ENCODE measurements at places on chromosomes 3 and 15.

- peak overlapping the region; percentile 85 for H3K27ac ChIP-seq
- no peaks in the 10 kb centered on the region for H3K27me3 ChIP-seq
- H3K36me3 ChIP-seq = no peaks in the 10 kb centered on the region
- H3K4me1 ChIP-seq = peaks cover 24% of the 10 kb centered on the region
- DNase-seq = peak; percentile 11
- H3K4me3 ChIP-seq = no peak overlapping the region
These were observed 191.4 kb upstream of the LRIG1 start for GRCh38 chr3:66692042-66692765.

- no peak for DNase-seq
- H3K27me3 ChIP-seq = no peaks in the 10 kb centered on the region
- no peaks in the 10 kb centered on the region for H3K36me3 ChIP-seq
- H3K4me3 ChIP-seq = no peak overlapping the region
- no peaks in the 10 kb centered on the region for H3K4me1 ChIP-seq
- no peak overlapping the region for H3K27ac ChIP-seq
These were observed 23.2 kb downstream of the ERICH6 start for GRCh38 chr3:150680562-150680961.

DNA sequence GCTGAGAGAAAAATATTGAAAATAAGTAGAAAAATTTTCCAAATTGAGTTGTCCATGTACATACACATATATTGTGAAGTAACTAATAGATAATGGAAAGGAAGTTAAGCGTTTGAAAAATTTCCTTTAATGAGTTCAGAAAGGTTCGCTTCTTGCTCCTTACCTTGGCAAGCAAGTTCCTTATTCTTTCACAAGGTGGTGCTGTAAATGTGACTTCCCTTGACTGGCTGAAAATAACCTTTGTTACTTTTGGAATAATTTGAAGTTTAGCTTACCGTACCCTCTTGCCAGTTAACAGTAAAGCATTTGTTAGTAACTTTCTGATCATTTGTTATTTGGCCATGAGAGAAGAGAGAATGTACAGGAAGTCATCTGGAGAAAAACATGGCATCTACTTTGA, 41.6 kb downstream of the PYDC2 start:
- no peaks in the 10 kb centered on the region for H3K36me3 ChIP-seq
- H3K4me1 ChIP-seq = peaks cover 5% of the 10 kb centered on the region
- H3K27ac ChIP-seq = no peak overlapping the region
- no peak overlapping the region for H3K4me3 ChIP-seq

- H3K27me3 ChIP-seq = no peaks in the 10 kb centered on the region
- no peak overlapping the region for H3K4me3 ChIP-seq
- H3K4me1 ChIP-seq = no peaks in the 10 kb centered on the region
- no peaks in the 10 kb centered on the region for H3K36me3 ChIP-seq
These were observed 563.4 kb upstream of the TGFBR2 start for GRCh38 chr3:30042916-30043555.

DNA sequence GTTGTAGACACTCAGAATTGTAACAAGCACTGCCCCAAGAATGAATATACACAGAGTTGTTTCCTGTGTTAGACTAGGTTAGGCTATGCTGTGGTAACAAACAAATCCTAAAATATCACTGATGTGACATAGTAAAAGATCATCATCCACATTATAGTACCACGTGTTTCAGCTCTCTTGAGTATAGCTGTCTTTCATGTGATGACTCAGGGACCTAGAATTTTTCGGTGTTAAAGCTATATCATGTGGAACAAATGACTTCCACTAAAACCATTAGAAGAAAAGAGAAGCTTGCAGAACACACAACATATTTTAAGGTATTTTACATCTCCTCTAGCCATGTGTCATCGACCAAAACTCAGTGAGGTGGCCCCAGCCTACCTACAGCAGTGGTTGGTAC, 307.9 kb upstream of the RBMS3 start:
- no peak for DNase-seq
- no peaks in the 10 kb centered on the region for H3K36me3 ChIP-seq
- no peaks in the 10 kb centered on the region for H3K4me1 ChIP-seq
- H3K27ac ChIP-seq = no peak overlapping the region
- no peaks in the 10 kb centered on the region for H3K27me3 ChIP-seq

- no peak overlapping the region for H3K27ac ChIP-seq
- no peak for DNase-seq
- H3K36me3 ChIP-seq = no peaks in the 10 kb centered on the region
- H3K4me3 ChIP-seq = no peak overlapping the region
- peaks cover 4% of the 10 kb centered on the region for H3K4me1 ChIP-seq
These were observed 102.1 kb downstream of the RFTN1 start for GRCh38 chr3:16411441-16411840.

- H3K4me3 ChIP-seq = no peak overlapping the region
- H3K27me3 ChIP-seq = no peaks in the 10 kb centered on the region
- no peak overlapping the region for H3K27ac ChIP-seq
- no peak for DNase-seq
- H3K36me3 ChIP-seq = no peaks in the 10 kb centered on the region
These were observed 835.4 kb upstream of the NR2F2 start for GRCh38 chr15:95494971-95495541.

- no peak overlapping the region for H3K27ac ChIP-seq
- H3K4me1 ChIP-seq = no peaks in the 10 kb centered on the region
- H3K27me3 ChIP-seq = no peaks in the 10 kb centered on the region
- no peak for DNase-seq
- H3K36me3 ChIP-seq = peaks cover 65% of the 10 kb centered on the region
These were observed 7.6 kb downstream of the LPCAT4 start for GRCh38 chr15:34359416-34359815.

GRCh38 chr15:100588638-100589242, 13.2 kb downstream of the LINS1 start:
- no peak for DNase-seq
- no peaks in the 10 kb centered on the region for H3K4me1 ChIP-seq
- H3K27ac ChIP-seq = no peak overlapping the region
- H3K4me3 ChIP-seq = no peak overlapping the region
- H3K36me3 ChIP-seq = no peaks in the 10 kb centered on the region

- no peaks in the 10 kb centered on the region for H3K36me3 ChIP-seq
- H3K27ac ChIP-seq = no peak overlapping the region
- no peaks in the 10 kb centered on the region for H3K4me1 ChIP-seq
- H3K4me3 ChIP-seq = no peak overlapping the region
- DNase-seq = no peak
These were observed 294.7 kb upstream of the CCDC54 start for GRCh38 chr3:107082527-107082926.

GRCh38 chr3:76107935-76108570, 322.7 kb upstream of the ZNF717 start:
- no peak overlapping the region for H3K27ac ChIP-seq
- no peaks in the 10 kb centered on the region for H3K27me3 ChIP-seq
- no peaks in the 10 kb centered on the region for H3K4me1 ChIP-seq
- H3K36me3 ChIP-seq = no peaks in the 10 kb centered on the region
- H3K4me3 ChIP-seq = no peak overlapping the region

DNA sequence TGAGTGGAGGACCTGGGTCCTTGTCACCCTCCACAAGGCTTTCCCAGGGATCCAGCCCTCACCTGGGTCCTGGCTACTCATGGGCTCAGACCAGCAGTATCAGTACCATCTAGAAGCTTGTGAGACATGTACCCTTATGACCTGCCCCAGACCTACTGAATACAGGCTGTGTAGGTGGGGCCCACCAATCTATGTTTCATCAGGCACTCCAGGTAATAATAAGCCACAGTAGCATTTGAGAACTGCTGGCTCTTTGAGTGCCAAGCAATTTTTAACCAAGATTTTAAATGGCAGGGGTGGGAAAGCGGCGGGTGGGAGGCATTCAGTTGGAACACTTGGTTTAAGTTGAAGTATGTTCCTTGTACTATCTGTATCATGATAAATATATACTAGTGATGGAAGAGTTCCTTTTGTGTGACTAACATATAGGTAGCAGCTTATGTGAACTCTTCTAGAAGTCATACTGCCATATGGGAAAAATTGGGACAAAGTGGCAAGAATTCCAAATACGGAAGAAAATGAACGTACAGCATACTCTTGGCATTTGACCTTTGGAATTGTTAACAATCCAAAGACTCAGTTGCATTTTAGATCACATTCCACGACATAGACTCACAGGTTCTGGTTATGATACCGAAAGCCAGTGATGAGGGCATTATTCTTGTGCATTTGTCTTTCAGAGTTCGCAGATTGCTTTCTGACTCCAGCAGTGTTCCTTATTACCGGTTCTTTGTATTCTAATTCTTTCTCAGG, 190.4 kb downstream of the GHSR start:
- H3K27ac ChIP-seq = peak overlapping the region; percentile 83
- DNase-seq = no peak
- no peaks in the 10 kb centered on the region for H3K36me3 ChIP-seq
- H3K27me3 ChIP-seq = no peaks in the 10 kb centered on the region
- no peak overlapping the region for H3K4me3 ChIP-seq
- peaks cover 6% of the 10 kb centered on the region for H3K4me1 ChIP-seq

DNA sequence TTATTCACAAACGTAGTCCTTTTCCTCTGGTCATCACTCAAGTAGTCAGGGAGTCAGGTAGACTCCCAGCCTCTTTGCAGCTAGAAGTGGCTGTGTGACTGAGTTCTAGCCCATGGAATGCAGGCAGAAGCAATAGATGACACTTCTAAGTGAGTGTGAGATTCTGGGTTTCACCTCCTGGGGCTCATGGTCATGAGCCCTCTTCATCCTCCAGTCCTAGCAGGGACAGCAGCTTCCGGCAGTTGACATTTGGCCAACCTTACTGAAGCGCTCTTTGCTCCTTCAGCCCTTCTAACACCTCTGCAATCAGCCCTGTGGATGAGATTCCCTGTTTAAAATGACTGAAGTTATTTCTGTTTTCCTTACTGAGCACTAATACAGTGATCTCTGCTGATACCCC, 21.8 kb downstream of the SLC12A8 start:
- peaks cover 22% of the 10 kb centered on the region for H3K4me1 ChIP-seq
- H3K4me3 ChIP-seq = no peak overlapping the region
- H3K27ac ChIP-seq = no peak overlapping the region
- DNase-seq = no peak

- H3K36me3 ChIP-seq = peaks cover 14% of the 10 kb centered on the region
- no peak overlapping the region for H3K4me3 ChIP-seq
- DNase-seq = no peak
- no peak overlapping the region for H3K27ac ChIP-seq
- H3K4me1 ChIP-seq = no peaks in the 10 kb centered on the region
These were observed 96.3 kb downstream of the STT3B start for GRCh38 chr3:31629054-31629453.

DNA sequence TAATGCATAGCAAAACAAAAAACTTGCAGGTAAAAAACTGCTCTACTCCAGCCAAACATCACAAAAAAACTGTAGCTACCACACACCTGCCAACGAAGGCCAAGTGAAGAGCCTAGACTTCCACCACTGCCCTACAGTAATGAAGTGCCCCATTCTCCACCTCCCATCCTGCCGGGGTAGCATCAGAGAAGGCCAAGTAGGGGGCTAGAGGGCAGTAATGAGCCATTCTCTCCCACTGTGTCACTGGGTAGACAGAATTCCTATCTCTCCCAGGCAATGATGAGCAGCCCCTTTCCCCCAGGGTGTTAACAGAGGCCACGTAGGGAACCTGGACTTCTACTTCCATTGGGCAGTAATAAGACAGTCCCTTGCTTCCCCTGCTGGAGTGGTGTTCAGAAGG, 9.5 kb downstream of the SEC22C start:
- no peak for DNase-seq
- no peaks in the 10 kb centered on the region for H3K4me1 ChIP-seq
- no peaks in the 10 kb centered on the region for H3K27me3 ChIP-seq
- no peak overlapping the region for H3K27ac ChIP-seq
- H3K36me3 ChIP-seq = peaks cover 16% of the 10 kb centered on the region

DNA sequence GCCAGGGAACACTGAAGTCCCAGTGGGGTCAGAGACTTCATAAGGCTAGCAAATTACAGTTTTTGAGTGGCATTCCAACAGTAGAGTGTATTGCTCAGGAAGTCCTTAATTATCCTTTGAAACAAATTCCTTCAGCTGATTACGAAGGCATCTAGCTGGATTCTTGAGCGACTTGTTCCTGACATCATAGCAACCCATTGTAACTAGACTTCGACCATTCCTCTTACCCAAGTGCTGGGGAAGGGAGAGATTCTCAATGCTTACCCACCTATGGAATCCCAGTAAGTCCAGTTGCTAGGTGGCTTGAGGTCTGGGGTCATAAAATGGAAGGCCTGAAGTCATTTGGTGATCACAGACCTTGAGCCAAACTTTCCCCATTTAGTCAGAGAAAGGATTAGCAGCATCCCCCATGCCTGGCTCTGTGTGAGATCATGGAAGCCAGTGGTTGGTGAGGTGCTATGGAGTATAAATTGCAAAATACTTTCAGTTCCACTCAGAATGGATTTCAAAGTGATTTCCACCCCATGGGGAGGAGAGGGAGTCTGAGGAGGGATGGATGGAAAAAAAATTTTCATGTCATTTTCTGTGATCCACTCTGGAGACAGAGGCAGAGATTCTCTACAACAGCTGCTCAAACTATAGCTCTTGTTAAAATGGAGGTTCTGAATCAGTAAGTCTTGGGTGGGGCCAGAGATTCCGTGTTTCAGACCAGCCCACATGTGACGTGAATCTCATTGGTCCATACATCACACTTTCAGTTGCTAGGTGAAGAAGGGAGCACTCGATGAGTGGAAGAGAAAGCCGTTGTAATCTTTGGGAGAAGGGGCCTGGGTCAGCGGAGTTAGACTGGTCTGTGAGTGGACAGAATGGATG, 45.7 kb downstream of the CD86 start:
- DNase-seq = no peak
- H3K27ac ChIP-seq = no peak overlapping the region
- no peaks in the 10 kb centered on the region for H3K4me1 ChIP-seq
- H3K27me3 ChIP-seq = no peaks in the 10 kb centered on the region
- H3K4me3 ChIP-seq = no peak overlapping the region

DNA sequence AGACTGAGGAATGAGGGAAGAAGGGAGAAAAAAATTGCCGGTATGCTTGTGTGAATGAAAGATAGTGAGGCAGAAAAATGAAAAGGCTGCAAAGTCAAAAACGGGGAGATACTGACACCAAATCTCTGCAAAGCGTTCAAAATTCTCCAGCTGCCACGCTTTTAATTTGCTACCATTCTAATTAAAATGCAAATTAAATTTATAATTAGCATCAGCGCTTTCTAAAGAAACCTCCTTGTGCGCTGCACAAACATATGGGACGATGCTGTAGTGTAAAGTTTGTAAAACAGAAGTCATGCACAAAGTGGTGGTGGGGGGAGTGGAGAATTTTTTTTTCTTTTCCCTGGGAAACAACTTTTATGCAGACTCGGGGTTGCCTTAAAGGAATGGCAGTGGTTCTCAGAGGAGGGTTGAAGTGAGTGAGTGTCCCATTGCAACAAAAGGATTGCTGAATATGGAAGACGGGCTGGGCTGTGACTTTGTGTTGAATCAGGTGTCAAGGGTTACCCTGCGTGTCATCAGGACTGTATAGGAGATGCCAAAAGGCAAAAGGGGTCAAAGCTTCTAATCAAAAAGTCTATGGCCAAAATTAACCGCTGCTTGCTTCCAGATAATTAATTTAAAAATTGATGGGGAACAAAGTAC, 472.2 kb downstream of the NR2F2 start:
- no peak overlapping the region for H3K4me3 ChIP-seq
- DNase-seq = no peak
- no peaks in the 10 kb centered on the region for H3K4me1 ChIP-seq
- H3K27ac ChIP-seq = no peak overlapping the region
- peaks cover 17% of the 10 kb centered on the region for H3K27me3 ChIP-seq

GRCh38 chr3:129345971-129346370, 67.3 kb downstream of the HMCES start:
- H3K27ac ChIP-seq = no peak overlapping the region
- no peaks in the 10 kb centered on the region for H3K36me3 ChIP-seq
- no peak overlapping the region for H3K4me3 ChIP-seq
- DNase-seq = no peak
- H3K4me1 ChIP-seq = peaks cover 22% of the 10 kb centered on the region

- H3K4me1 ChIP-seq = no peaks in the 10 kb centered on the region
- H3K27ac ChIP-seq = no peak overlapping the region
- no peak for DNase-seq
- H3K4me3 ChIP-seq = no peak overlapping the region
- peaks cover 73% of the 10 kb centered on the region for H3K36me3 ChIP-seq
These were observed 218.0 kb downstream of the UBE3A start for GRCh38 chr15:25220834-25221233.
